IMR-90 (cell line): ENCODE measurements at places on chromosomes 12 and 14.
A peak's percentile ranks its signal among the peaks of the same experiment; 100 is the strongest.

DNA sequence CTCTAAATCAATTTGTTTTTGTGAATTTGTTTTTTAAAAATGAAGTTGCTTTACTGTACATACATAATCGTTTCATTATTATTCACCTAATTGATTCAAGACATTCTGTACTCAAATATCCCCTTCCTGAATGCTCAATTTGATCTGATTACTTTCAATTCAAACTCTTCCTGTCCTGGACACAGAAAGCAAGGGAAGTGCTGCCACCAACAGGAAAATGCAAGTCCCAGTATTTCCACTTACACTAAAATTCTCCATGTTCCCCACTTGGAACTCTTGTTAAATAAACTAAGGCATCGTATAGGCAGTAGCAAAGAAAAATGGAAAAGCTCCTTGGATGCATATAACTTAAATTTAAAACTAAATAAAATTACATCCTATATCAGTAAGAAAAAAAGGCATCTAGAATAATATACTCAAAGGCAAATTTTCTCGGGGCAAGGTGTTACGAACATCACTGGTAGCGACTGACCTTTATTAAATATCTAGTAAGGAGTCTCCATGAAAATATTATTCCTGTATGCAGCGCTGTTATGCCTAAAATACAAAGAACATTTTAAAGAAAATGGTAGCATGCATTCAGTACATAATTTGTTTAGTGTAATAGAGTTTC, 72.0 kb upstream of the DBX2 start:
- H3K27ac ChIP-seq: no peak overlapping the region
- H3K27me3 ChIP-seq: peaks cover 1% of the 10 kb centered on the region; the same call in 1 of the 2 replicates
- H3K36me3 ChIP-seq: no peaks in the 10 kb centered on the region
- peak; percentile 21 for DNase-seq
- H3K4me1 ChIP-seq: no peaks in the 10 kb centered on the region
- H3K4me3 ChIP-seq: no peak overlapping the region

DNA sequence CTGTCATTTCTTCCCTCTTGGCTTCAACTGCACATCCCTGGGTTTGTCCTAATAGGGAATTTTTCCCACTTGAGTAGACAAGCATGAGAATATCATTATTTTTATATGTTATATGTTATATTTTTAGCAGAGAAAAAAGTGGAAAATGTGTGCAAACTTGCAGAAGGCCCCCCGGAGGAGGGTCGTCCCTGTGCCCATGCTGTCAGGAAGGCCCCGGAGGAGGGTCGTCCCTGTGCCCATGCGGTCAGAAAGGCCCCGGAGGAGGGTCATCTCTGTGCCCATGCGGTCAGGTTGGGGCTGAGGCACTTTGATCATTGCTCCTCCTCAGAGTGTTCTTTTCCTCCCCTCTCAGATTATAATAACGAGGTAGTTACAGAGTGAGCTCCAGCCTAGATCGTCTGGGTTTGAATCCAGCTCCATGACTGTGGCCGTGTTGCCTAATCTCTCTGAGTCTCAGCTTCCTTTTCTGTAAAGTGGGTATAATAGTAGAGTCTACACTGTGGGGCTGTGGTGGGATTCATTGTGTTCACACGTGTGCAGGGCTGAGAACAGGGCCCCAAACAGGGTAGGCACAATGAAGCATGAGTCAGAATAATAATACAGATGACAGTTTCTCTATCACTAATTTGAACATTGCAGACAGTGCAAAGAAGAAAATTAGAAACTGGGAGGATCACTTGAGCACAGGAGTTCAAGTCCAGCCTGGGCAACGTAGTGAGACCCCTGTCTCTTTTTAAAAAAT, 33.4 kb downstream of the ELK3 start:
- H3K4me1 ChIP-seq: no peaks in the 10 kb centered on the region
- H3K27me3 ChIP-seq: no peaks in the 10 kb centered on the region
- H3K4me3 ChIP-seq: no peak overlapping the region
- no peak for DNase-seq

- DNase-seq: no peak
- no peak overlapping the region for H3K4me3 ChIP-seq
These were observed 17.7 kb downstream of the STXBP6 start for GRCh38 chr14:25032092-25032784.

DNA sequence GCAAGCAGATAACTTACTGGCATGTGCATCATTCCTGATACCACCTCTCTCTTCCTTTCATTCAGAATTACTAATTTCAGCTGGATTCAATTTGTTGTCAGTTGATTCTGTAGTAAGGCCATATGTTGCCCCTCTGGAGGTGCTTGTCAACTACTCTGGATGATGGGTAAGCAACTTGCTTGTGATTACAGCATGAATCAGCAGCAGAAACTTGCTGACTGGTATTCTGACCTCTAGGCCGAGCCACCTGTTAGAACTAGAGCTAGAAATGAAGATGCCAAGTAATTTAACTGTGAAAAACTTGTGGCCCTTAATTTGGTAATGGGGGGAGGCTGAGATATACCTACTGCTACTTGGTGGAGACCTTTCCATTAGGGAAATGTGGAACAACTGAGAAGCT, 5.1 kb downstream of the RNF10 start:
- H3K4me1 ChIP-seq: peaks cover 9% of the 10 kb centered on the region; the same call in 1 of the 2 replicates
- peaks cover 6% of the 10 kb centered on the region for H3K36me3 ChIP-seq
- H3K27me3 ChIP-seq: no peaks in the 10 kb centered on the region

DNA sequence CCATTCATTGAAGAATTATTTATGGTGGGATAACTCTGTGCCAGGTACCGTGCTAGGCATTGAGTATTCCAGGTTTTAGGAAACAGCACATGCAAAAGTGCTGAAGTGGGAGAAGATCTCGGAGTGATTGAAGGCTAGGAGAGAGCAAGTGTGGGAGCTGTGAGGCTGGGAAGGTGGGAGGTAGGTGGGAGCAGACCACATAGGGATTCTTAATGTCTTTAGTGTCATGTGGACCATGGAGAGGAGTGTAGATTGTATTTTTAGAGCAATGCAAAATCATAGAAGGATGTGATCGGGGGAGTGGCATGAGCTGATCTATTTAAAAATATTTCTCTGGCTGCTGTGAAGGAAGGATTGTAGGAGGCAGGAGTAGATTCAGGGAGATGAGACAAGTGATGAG, 5.4 kb downstream of the PTPN11 start:
- no peak for DNase-seq
- peaks cover 3% of the 10 kb centered on the region; the same call in 1 of the 2 replicates for H3K36me3 ChIP-seq
- no peak overlapping the region for H3K4me3 ChIP-seq
- H3K27ac ChIP-seq: no peak overlapping the region
- peaks cover 7% of the 10 kb centered on the region for H3K4me1 ChIP-seq

- no peaks in the 10 kb centered on the region for H3K27me3 ChIP-seq
- H3K4me1 ChIP-seq: no peaks in the 10 kb centered on the region
- H3K4me3 ChIP-seq: no peak overlapping the region
- no peak overlapping the region for H3K27ac ChIP-seq
These were observed 218.1 kb downstream of the GLT1D1 start for GRCh38 chr12:129071362-129071761.

DNA sequence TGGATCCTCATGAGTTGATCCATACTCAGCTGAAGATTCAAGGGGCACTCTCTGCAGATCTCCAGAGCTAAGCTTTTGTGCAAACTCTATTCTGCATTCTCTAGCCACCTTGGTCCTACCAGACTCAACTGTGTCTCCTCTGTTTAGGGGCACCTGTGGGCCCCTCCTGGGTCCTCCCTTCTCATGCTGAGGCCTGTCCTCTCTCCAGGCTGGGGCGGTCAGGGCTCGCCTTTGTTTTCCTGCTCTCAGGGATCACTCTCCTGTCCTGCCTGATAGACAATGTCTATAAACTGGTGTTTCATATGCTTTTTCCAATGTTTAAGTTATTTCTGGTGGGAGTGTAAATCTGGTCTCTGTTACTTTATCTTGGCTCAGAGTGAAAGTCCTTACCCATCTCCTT, 11.6 kb upstream of the KIF26A start:
- no peak overlapping the region for H3K4me3 ChIP-seq
- DNase-seq: no peak
- H3K4me1 ChIP-seq: no peaks in the 10 kb centered on the region
- H3K27me3 ChIP-seq: no peaks in the 10 kb centered on the region
- no peak overlapping the region for H3K27ac ChIP-seq

GRCh38 chr12:113418213-113418879, 3.8 kb upstream of the SDSL start:
- H3K4me1 ChIP-seq: peaks cover 2% of the 10 kb centered on the region; the same call in 1 of the 2 replicates
- H3K4me3 ChIP-seq: no peak overlapping the region
- H3K27ac ChIP-seq: no peak overlapping the region

DNA sequence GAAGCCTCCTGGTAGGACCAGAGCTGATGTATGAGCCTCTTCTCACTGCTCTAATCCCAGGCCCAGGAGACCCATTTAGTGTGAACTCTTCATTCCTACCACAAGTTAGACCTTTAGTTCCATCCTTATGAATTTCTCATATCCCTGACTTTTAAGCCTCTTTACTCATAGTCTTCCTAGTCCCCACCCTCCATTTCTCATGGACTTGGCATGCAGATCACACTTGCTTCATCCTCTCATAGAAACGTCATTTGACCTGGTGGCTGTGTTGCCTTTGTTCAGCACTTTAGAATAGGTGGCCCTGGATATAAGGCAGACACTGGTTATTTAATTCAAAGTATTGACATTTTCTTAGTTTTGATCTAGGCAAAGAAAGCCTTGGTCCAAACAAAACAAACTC, 99.5 kb downstream of the SLC16A7 start:
- H3K27me3 ChIP-seq: no peaks in the 10 kb centered on the region
- DNase-seq: peak; percentile 69
- H3K4me1 ChIP-seq: peaks cover 2% of the 10 kb centered on the region; the same call in 1 of the 2 replicates
- H3K27ac ChIP-seq: no peak overlapping the region

GRCh38 chr12:64895526-64895925, 71.1 kb downstream of the TBC1D30 start:
- DNase-seq: peak; percentile 72
- H3K27me3 ChIP-seq: peaks cover 2% of the 10 kb centered on the region; the same call in 1 of the 2 replicates
- H3K36me3 ChIP-seq: no peaks in the 10 kb centered on the region
- no peak overlapping the region for H3K4me3 ChIP-seq
- peaks cover 5% of the 10 kb centered on the region; the same call in 1 of the 2 replicates for H3K4me1 ChIP-seq

DNA sequence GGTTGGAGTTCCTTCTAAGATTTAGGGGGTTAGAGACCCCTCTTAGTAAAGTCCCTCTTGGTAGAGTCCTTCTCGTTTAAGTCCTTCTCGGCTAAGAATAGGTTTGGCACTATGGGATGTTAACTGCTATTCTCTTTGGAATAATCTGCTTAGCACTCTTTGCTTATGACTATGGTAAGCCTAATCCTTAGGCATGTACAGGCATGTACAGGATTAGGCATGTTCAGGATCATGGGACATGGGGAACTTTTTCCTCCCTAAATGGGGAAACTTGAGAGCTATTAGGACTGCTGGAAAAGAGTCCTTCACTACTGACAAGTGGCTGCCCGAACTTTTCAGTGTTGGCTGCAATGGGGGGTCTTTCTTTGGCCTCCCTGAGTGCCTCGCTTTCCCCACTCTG, 193.3 kb downstream of the TMEM117 start:
- no peaks in the 10 kb centered on the region for H3K27me3 ChIP-seq
- no peak overlapping the region for H3K4me3 ChIP-seq
- DNase-seq: no peak
- H3K36me3 ChIP-seq: no peaks in the 10 kb centered on the region

GRCh38 chr14:75917946-75918335, 63.9 kb downstream of the TGFB3 start:
- no peaks in the 10 kb centered on the region for H3K4me1 ChIP-seq
- no peaks in the 10 kb centered on the region for H3K36me3 ChIP-seq
- DNase-seq: no peak
- no peak overlapping the region for H3K4me3 ChIP-seq
- H3K27me3 ChIP-seq: no peaks in the 10 kb centered on the region
- H3K27ac ChIP-seq: no peak overlapping the region

DNA sequence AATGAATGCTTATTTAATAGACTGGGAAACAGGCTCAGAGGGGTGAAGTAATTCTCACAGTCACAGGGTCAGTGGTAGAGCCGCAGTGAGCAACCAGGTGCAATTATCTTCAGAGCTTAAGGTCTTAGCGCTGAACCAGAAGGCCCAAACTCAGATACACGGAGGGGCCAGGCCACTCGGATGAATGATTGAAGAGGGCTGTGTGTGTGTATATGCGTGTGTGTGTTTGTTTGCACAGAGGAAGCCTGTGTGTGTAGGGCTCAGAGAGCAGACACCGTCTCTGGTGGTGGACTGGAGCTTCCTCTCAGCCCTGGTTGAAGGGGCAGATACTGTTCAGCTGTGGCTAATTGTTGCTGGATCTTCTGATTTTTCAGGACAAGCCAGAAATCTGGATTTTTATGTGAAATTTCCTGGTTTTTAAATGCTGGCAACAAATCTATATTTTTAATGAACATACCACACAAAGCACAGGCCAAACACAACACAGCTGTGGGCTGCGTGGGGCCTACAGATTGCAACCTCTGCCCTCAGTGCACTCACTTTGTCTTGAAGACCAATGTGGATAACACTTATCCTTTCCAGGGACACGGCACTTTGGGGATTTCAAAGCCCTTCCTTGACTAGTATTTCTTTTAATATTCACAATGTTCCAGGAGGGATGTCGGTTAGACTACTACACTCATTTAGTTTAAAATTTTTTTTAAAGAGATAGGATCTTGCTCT, 94.5 kb upstream of the NRXN3 start:
- DNase-seq: no peak

DNA sequence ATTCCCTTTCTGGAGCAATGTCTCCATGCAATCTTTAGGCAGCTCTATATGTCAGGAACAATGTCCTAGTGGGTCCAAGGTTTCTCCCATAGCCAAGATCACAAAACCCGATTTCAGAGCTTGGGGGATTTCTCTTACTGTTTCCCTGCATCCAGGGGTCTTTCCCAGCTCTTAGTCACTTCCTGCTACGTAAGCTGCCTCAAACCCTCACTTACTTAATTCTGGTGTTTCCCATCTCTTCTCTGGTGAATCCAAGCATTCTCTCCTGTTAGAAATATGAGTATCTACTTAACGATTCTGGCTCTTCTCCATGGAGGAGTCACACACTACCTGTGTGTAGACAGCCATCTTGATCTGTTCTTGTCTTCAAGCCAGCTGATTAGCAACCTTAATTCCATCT, 80.0 kb downstream of the IFNG-AS1 start:
- no peaks in the 10 kb centered on the region for H3K36me3 ChIP-seq
- H3K27me3 ChIP-seq: no peaks in the 10 kb centered on the region; the same call in 1 of the 2 replicates
- peak; percentile 2 for DNase-seq
- no peak overlapping the region for H3K4me3 ChIP-seq
- no peak overlapping the region for H3K27ac ChIP-seq

- no peaks in the 10 kb centered on the region for H3K4me1 ChIP-seq
- H3K36me3 ChIP-seq: no peaks in the 10 kb centered on the region
- no peak overlapping the region for H3K4me3 ChIP-seq
- no peak for DNase-seq
These were observed 66.7 kb downstream of the ZFP36L1 start for GRCh38 chr14:68726093-68726695.

- H3K36me3 ChIP-seq: no peaks in the 10 kb centered on the region
- H3K27ac ChIP-seq: no peak overlapping the region
- DNase-seq: no peak
- H3K27me3 ChIP-seq: no peaks in the 10 kb centered on the region
- no peak overlapping the region for H3K4me3 ChIP-seq
These were observed 531.2 kb upstream of the MGAT4C start for GRCh38 chr12:86787419-86787818.

GRCh38 chr12:55745361-55746173, 2.6 kb downstream of the GDF11 start:
- DNase-seq: no peak
- peak overlapping the region; percentile 18; the same call in 1 of the 2 replicates for H3K4me3 ChIP-seq
- peaks cover 15% of the 10 kb centered on the region for H3K4me1 ChIP-seq
- H3K27me3 ChIP-seq: no peaks in the 10 kb centered on the region
- H3K36me3 ChIP-seq: peaks cover 11% of the 10 kb centered on the region
- H3K27ac ChIP-seq: no peak overlapping the region
